ENCODE measurements at places on chromosomes 11 and 22.

DNA sequence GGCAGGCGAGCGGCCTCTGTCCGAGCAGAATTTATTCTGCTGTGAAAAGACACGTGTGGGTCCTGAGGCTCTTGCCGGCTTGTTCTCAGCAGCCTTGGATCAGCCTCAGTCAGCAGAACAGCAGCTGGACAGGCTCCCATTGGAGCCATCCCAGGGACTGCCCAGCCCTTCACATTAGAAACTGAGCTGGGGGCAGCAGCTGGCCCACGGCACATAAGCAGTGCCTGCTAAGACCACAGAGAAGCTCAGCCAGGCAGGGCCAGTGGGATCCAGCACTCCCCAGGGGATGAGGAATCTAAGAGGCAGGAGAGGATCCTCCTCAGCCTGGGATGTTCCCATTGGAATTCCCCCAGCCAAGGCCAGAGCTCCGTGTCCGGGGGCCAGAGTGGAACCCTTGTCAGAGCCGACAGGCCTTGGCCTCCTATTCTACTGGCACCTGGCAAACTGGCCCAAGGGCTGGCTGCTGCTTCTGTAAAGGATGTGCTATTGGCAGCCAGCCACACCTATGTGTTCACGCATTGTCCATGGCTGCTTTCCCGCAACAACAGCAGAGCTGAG is 18.2 kb downstream of the RTN4R start:
- peak; percentile 80 for DNase-seq

DNA sequence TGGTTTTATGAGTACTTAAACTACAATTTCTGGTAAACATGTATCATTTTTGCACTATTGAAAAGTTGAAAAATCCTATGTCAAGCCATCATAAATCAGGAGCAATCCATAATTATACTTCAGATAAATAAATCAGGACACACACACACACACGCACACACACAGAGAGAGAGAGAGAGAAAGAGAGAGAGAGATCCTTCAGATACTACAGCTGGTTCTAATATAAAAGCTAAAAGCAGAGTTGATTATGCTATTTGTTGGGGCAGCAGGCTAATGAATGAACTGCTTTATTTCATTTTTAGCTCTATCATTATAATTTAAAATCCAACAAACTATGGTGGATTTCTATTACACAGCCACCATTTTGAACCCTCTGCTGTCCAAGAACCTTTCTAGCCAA is 322.4 kb upstream of the CCDC90B start:
- DNase-seq, result no peak

DNA sequence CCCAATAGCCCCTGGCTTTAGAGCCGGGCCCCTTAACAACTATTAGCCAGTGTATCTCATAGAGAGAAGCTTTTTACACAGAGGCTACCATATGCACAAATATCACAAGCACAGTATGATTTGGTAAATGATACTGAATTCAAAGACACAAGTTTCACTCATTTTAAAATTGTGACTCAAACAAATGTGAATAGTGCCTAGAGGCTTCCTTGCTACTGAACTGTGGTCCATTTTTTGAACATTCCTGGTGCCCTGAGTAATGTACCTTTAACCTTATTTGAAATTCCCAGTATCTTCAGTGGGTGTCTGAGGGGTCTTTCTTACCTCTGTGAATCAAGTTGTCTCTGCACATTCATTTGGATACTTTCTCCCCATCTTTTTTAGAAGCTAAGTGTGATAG is 156.2 kb downstream of the MAML2 start:
- DNase-seq, result no peak

DNA sequence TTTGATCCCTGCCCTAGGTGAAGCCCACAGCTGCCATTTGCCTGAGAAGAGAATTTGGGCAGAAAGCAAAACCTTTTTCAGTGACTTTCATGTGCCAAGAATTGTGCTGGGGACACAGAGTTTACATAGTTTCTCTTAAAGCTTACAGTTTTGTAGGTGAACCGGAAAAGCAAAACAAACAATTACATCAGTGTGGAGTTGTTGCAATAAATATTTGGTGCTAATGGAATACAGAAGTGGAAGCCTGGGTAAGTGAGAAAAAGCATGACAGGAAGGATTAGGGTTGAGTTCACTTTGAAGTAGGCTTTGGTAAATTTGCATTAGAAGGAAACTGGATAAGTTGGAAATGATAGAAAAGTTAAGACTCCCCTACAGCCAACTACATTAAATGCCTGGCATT is 82.7 kb downstream of the RASSF10 start:
- DNase-seq, result no peak

GRCh38 chr22:49577168-49578060 is 250.3 kb downstream of the BRD1 start:
- DNase-seq, result no peak

DNA sequence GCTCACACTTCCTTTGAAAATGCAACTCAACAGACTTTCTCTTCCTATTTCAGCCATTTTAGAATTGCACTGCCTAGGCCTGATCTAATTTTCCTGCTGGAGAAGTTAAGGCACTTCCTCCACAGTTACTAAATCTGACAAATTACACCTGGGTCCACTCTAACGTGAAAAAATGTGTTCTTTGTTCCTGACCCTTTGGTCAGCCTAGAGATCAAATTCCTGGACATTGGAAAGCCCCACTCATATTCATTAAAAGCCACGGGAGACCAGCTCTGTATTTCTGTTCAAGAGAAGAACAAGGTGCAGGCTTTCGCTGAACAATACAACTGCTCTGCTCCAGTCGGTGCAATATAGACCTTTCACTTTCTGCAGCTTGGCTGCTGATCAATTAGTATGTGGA is 96.6 kb downstream of the MPPED2 start:
- no peak for DNase-seq

- DNase-seq, result no peak
Observed at GRCh38 chr11:35420371-35420770, 1.0 kb upstream of the SLC1A2 start.

Data from NCI-H1092 (cell line).